ENCODE measurements at places on chromosomes 1 and 21.

DNA sequence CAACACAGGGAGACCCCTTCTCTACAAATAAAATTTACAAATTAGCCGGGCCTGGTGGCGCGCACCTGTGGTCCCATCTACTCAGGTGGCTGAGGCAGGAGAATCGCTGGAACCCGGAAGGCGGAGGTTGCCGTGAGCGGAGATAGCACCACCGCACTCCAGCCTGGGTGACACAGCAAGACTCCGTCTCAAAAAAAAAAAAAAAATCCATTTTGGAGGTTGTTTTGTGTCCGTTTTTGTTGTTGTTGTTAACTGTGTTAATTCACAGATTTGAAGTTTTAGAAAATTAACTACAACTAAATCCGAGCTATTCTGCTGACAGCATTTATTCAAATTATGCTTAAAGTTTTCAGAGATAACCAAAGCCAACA lies 618 bp downstream of the CLCC1 start:
- DNase-seq, result no peak

- DNase-seq, result peak; percentile 11
Observed at GRCh38 chr1:158035976-158036583, 42.6 kb downstream of the KIRREL1 start.

DNA sequence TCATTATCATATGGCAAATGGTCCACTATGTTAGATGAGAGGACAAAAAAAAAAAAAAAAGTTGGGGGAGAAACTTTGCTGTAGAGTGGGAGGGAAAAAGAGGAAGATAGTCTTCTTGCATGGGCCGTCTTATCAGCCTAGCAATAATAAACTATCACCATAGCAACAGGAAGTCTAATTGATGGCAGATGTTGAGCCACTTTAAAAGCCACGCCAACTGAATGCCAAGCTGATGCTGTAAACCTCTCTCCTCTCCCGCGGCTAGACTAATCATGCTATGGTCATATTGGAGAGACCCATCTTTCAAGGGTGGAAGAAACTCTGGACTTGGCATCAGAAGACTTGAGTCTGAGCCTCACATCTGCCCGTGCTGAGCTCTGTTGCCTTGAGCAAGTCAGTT lies 122.2 kb upstream of the HOOK1 start:
- peak; percentile 86 for DNase-seq

DNA sequence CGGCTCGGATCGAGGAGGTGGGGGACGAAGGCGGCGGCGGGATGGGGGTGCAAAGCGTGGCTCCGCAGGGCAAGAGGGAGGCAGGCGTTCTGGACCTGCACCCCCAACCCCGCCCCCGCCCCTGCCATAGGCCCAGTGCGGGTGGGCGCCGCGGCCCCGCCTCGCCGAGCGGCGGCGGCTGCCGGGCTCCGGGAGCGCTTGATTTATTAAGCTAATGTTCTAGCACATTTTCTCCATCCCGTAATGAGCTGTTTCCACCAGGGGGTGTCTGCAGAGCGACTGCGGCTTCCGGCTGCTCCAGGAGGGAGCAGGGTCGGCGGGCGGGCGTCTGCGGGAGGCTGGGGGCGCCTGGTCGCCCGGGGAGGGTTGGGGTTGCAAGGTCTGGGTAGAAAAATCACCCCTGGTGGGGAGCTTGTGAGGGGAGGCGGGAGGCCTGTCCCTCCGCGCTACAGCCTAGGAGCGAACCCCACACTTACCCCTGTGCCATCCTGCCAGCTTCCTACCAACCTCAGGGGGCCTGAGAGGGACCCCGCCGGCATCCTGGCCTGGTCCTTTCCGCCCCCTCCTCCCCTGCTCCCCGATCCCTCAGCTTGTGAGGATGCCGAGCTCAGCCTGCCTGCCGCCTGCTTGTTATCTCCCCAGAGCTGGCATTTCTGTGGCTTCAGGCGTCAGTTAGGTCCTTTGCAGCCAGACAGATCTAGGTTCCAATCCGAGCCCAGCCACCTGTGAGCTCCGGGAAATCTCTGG lies 48.5 kb upstream of the ACOT11 start:
- DNase-seq, result no peak

DNA sequence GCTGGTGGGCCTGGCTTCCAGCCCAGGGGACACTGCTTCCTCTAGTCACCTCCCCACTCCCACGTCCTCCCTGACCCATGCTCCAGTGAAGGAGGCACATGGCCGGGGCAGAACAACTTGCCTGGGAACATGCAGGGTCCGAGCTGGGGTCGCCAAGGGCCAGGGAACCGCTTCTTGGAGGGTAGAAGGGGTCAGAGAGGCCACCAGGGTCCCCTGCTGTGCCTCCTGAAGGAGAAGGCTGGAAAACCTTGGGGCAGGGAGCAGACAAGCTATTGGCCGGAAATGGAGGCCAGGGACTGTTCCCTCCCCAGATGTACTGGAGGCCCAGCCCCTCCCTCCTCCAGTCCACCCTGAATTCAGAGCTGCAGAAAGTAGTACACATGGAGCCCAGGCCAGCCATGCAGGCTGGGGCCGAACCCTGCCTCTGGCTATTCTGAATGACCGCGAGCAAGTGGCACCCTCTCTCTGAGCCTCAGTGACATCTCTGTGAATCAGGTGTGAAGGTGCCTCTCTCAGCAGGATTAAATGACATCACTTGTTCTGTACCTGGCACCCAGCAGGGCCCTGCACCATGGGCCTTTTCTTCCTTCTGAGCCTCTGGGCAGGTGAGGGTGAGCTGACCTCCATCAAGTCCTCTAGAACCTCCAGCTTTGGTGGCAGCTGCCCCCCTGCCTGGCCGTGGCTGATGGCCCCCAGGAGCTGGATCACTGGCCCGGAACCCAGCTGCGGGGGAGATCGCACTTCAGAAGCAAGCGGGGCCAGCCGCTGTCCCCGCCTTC lies 15.7 kb downstream of the SPOCD1 start:
- DNase-seq, result peak; percentile 22

GRCh38 chr1:51978099-51978498 lies 12.4 kb downstream of the RAB3B start:
- no peak for DNase-seq

DNA sequence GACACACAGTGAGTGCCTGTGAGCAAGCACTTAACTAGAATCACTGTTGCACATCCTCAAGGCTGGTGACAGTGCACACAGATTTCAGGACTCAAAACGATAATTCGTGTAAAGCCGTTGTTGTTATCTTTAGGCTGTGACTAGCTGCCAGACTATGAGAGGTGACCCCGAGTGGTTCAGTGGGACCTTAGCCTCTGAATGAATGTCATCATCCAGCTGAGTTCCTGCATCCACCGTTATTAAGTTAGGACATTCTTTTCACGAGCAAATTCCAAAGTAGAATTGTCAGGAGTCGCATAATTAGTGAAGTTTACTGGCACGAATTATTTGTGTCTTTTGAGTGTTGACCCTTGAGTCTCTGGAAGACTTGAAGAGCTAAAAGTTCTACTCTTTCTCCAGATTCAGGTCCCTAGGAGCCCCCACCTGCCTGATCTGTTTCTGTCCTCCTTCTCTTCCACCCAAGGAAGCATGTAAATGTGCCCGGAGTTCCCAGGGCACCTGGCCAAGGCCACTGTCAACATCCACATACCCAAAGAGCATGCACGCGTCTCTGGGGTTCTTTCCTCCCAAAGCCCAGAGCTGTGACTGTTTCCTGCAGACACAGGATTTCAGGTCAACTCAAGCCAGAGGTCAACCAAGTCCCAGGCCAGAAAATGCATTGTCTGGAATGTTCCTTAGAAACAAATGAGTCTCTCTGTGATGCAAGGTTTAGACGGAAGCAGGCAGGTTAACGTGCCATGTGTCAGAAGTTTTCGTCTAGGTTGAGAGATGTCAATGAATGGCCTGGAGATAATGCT lies 207.2 kb downstream of the TOMM20 start:
- DNase-seq, result no peak

DNA sequence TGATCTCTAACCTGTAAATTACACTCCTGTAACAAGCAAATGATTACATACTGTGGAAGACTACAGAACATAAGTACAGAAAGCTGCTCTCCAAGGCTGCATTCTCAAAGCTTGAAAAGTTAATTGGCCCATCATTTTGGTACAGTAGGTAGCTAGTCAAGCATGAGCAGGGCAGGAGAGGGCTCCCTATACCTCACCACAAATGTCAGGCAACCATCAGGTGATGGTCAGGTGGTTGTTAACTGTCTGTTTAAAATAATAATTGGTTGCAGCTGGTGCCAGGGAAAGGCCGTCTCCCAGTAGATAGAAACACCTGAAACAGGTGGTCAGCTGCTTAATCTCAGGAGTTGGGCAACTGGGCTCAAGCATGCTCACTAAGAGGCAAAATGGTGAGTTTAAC lies 13.1 kb upstream of the SLC1A7 start:
- no peak for DNase-seq

DNA sequence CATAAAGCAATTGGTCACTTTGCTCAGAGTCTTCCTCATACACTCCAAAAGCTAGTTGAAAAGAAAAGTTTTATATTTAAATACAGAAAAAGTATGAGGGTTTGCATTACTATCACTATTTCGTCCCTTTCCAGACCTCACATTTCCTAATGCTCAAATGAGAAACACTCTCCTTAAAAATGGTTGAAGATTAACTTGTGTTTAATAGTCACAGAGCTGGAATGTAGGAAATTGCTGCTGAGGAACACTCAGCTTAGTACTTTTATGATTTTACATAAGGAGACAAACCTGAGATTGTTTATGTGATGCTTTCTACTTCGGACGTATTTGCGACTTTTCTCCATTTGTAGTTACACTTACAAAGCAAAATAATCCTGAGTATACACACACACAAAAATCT lies 39.8 kb downstream of the MYSM1 start:
- DNase-seq, result no peak

GRCh38 chr21:41371685-41372030 lies 9.8 kb downstream of the MX2 start:
- no peak for DNase-seq

DNA sequence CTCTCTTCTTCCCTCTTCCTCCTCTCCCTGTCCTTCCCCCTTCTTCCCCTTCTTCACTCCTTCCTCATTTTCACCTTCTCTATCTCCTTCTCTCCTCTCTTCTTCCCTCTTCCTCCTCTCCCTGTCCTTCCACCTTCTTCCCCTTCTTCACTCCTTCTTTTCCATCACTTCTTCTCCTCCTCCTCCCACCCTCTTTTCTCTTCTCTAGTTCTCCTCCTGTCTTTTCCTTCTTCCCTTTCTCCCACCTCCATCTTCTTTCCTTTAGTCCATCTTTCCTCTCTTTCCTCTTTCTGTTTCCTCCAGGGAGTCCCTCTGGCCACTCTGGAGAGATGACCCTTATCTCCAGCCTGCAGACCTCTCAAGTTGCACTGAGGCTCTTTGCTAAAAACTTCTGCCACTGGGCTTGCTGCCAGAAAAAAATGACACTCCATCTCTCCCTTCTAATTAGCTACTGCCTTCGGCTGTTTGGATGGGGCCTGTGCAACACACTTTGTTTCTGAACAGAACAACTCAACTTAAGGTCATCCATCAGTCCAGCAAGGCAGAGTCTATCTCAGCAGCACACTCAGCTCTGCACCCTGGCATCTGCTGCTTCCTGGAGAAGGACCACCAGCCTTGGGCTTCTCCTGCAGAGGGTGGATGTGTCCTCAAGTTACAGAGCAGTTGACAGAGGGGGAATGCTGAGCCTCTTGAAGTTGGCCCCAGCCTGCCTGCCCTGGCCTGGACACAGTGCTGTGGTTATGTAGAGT lies 538.8 kb downstream of the MATN1 start:
- no peak for DNase-seq

DNA sequence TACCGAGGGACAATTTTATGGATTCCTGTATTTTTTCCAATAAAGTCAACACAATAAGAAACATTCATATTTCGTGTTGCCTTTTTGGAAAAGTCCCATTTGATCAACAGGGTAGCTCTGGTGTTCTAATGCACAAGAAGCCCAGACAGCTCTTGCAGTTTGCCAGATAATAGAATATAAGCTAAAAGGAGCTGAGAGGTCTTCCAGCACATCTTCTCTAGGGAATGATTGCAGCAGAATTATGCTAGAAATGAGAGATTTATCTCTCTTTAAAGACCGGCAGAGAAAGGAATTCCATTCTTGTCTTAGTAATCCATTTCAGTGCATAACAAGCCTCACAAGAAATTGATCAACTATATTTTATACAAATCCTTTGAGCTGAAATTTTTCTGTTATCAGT lies 25.0 kb upstream of the DDX59 start:
- DNase-seq, result no peak

DNA sequence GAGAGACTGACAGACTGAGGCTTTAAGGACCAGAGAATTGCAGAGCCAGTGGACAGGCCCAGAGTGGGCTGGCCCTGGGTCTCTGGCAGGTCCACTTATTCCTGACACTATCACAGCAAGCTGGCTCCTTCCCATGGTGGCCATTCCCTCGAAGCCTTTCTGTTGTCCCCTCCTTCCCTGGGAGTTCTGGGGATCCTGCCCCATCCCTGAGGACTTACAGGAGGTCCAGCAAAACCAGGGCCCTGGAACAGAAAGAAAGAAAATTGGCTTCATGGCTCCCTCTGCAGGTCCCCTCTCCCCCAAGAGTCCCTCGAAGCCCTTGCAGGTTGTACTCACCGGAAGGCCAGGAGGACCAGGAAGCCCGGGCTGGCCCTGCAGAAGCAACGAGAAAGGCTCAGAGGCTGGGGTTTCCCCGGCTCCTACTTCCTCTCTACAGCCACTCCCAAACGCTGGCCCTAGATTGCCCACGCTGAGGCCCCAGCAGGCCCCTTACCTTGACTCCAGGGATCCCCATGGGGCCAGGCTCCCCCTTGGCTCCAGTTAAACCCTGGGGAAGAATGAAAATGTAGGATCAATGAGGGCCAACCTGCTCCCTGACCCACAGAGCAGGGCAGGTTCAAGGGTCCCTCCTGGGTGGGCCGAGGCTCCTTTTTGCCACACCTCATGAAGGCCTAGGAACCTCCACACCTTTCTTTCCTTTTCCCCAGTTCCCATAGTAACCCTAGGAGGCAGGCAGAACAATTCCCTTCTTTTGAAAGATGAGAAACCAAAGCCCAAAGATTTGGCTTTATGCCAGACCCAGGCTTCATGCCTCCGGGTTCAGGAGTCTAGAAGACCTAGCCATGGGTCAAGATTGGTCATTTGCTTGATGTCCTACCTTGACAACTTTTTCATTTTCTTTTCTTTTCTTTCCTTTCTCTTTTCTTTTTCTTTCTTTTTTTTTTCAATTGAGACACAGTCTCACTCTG lies 4.6 kb downstream of the COL9A2 start:
- DNase-seq, result peak; percentile 87

- no peak for DNase-seq
Observed at GRCh38 chr1:230611128-230611877, 31.0 kb upstream of the COG2 start.

DNA sequence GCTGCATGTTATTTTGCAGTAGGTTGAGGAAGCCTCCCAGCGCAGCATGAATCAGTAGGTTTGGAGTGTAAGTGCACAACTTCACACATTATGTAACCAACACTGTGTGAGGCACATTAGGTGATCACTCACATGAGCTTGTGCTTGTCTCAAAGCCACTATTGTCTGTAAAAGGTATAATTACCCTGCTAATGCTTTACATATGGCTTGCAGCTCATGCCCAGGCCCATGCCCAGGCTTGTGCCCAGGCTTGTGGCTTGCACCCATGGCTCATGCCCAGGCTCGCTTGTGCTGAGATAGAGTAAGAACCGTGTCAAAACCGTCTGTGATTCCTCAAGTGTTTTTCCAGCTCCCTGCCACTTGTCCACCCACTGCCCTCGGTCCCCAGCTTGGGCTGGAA lies 596.3 kb downstream of the LTN1 start:
- DNase-seq, result no peak

GRCh38 chr1:51661081-51661518 lies 44.2 kb downstream of the OSBPL9 start:
- no peak for DNase-seq

GRCh38 chr1:9340172-9340854 lies 47.6 kb downstream of the SPSB1 start:
- DNase-seq, result no peak
